ENCODE measurements at places on chromosomes 7 and 10.

DNA sequence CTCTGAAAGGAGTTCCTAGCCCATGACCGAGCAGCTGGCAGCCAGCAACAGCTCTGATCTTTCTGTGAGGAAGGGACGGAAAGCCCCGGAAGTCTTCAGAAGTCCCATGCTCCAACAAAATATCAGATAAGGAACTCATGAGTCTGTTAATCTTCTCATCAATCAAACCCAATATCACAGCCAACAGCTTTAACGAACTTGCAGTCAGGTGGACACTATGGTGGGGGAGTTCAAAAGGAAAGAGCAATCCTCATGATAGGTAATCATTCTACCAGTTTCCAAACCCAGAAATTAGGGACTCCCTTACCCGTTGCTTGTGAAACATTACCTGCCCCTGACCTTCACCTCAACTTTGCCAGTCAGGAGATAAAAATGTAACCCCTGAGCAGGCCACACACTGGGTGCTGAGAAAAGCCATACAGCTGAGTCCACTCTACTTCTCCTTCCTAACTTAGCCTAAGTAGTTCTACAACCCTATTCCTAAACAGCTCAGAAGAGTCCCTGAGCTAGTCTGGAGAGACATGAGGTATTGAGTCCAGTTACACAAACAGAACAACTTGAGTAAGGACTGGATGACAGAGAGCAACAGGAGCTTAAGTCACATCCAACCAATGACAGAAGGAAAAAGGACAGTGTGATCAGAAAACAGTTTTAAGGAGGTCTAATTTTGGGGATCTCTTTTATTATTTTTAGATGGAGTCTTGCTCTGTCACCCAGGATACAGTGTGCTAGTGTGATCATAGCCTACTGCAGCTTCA is 2.2 kb downstream of the NDST2 start:
- no peak for DNase-seq

DNA sequence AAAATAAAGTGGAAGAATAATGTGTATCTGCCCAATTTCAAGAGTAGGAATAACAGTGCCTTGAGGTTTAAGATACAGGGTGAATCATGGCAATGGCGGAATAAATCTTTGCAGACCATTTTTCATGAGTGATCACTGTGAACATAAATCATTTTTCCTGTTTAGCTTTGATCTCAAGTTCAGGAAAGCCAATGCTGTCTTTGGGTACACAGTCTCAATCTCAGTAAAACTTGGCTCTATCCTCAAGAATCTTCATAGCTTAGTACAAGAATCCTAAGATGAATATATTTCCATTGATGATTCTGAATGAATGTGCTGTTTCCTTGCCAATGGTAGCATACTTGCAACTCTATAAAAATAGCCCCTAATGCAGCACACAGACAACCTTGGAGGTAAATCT is 6.8 kb downstream of the NAMPT start:
- no peak for DNase-seq

GRCh38 chr7:69823151-69823744 is 225.0 kb downstream of the AUTS2 start:
- no peak for DNase-seq

DNA sequence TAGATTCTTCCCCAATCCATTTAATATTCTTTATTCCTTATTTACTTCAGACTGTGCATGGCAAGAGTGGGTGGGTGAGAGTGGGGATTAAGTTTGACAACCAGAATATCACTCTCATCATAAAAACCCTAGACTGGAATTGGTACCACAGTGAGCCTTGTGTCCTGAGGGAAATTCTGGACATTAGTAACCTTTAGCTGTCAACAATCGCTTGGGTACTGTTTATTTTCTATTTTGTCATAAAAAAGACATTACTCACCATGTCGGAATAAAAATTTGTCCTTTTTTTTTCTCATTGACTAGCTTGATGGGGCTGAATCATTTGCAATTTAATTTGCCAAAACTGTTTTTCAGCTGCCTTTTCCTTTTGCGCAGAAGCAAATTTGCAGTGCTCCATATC is 176.1 kb upstream of the SEMA3C start:
- no peak for DNase-seq

- DNase-seq = no peak
These were observed 158.0 kb downstream of the C7orf25 start for GRCh38 chr7:42753811-42754363.

DNA sequence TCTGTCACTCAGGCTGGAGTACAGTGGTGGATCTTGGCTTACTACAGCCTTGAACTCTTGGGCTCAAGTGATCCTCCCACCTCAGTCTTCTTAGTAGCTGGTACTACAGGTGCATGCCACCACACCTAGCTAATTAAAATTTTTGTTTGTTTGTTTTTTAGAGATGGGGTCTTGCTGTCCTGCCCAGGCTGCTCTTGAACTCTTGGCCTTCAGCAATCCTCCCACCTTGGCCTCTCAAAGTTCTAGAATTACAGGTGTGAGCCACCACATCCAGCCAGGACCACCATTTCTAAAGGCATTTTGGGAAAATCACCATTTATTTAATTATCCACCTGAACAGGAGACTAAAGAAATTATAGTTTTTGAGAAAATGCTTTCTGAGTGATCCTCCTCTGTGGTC is 252.3 kb downstream of the PRPF18 start:
- no peak for DNase-seq

Measured in cerebellar nuclear complex (tissue), 1 donor.